ENCODE measurements at places on chromosomes 3 and 15. TPM values are rescaled to one million over a fixed set of nuclear protein-coding genes. Genes with fewer than 3 reads are reported as not detected.
A peak's percentile ranks its signal among the peaks of the same experiment; 100 is the strongest.

DNA sequence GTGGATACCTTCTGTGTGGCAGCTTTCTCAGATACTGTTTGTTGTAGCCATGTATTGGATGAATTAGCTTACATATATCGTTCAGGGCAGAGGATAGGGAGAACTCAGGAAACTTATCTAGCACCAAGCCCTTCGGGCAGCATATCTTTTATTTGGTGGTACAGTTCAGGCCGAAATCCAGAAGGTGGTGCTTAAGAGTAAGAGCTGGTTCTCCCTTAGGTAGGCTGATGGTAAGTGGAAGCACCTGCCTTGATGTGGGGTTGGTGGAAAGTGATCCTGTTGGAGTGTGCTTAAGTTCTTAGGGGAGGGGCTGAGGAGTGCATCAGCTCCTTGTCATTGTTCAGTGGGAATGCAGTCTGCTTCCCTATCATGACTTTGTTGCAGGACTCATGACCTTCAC lies 187.5 kb downstream of the DOCK3 start:
- no peaks in the 10 kb centered on the region for H3K4me1 ChIP-seq
- H3K27ac ChIP-seq, result no peak overlapping the region
- no peaks in the 10 kb centered on the region for H3K36me3 ChIP-seq
- H3K4me3 ChIP-seq, result no peak overlapping the region
- peaks cover 4% of the 10 kb centered on the region for H3K27me3 ChIP-seq
- DNase-seq, result no peak

GRCh38 chr3:8532251-8532871 lies 30.7 kb downstream of the LMCD1 start:
- no peaks in the 10 kb centered on the region for H3K36me3 ChIP-seq
- H3K27me3 ChIP-seq, result peaks cover 2% of the 10 kb centered on the region
- no peak for DNase-seq
- no peaks in the 10 kb centered on the region for H3K4me1 ChIP-seq
- no peak overlapping the region for H3K4me3 ChIP-seq

DNA sequence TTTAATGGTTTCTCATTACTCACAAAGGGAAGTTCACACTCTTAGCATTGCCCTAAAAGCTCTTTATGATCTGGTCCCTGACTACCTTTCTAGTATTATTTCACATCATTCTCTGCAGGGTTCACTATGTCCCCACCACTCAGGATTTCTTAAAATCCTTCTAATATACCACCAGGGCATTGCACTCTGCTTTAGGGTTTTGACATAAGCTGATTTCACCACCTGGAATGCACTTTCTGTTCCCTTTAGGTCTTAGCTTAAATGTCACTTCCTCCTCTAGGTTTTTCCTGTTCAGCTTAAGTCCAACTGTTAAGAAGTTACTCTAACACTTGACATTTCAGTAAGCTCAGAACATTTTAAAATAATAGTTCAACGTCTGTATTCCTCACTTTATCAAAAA lies 81.7 kb downstream of the HCN4 start:
- peaks cover 10% of the 10 kb centered on the region for H3K4me1 ChIP-seq
- no peak for DNase-seq
- peaks cover 4% of the 10 kb centered on the region for H3K36me3 ChIP-seq
- H3K27ac ChIP-seq, result no peak overlapping the region
- no peaks in the 10 kb centered on the region for H3K27me3 ChIP-seq
- H3K4me3 ChIP-seq, result no peak overlapping the region

DNA sequence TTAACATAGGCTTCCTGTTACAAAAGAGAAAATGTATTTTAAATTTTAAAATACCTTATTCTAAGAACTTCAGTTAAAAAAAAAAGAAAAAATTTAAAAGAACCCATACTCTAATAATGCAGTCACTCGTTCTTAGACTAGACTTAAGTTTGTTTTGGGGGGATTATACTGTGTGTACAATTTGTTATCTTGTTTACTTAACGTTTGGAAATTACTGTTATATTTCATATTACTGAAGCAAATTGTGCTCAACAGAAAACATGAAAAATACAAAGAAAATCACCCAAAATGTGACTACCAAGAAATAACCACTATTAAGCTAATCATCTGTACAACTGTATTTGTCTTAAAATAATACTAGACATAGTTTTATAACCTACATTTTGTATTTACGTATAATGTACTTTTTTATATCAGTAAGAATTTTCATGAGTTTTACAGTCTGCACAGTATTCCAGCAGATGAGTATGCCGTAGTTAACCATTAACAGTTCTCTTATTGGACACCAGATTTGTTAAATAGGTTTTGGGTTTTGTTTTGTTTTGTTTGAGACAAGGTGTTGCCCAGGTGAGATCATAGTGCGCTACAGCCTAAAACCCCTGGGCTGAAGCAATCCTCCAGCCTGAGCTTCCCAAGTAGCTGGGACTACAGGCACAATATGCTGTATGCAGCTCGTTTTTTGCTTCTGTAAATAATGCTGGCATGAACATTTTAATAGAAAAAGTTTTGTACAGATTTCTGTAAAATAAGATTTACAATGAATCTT lies 88.8 kb upstream of the CHD2 start:
- H3K36me3 ChIP-seq, result peaks cover 5% of the 10 kb centered on the region
- H3K4me3 ChIP-seq, result peak overlapping the region; percentile 82
- peaks cover 43% of the 10 kb centered on the region for H3K4me1 ChIP-seq
- H3K27ac ChIP-seq, result peak overlapping the region; percentile 99

DNA sequence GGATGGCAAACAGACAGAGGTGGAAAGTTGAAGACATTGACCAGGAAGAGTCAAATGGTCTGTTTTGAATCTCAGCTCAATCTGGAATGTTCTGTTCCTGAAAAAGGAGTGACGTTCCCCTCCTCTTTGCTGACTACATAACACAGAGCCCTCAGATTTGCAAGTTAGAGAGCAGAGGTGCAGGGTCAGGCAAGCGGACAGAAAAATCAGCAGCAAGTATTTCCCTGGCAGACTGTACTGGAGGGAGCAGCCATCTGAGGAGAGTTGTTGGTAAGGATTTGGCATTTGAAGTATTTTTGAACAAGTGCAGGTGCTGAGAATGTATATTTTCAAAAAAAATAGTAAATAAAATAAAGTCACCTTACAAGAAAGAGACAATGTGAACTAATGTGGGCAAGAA lies 17.6 kb downstream of the ZNF80 start:
- H3K4me3 ChIP-seq, result no peak overlapping the region
- H3K36me3 ChIP-seq, result peaks cover 36% of the 10 kb centered on the region
- H3K4me1 ChIP-seq, result peaks cover 56% of the 10 kb centered on the region
- no peaks in the 10 kb centered on the region for H3K27me3 ChIP-seq
- peak overlapping the region; percentile 77 for H3K27ac ChIP-seq

GRCh38 chr15:73601451-73602445 lies 31.4 kb downstream of the NPTN start:
- no peaks in the 10 kb centered on the region for H3K27me3 ChIP-seq
- peaks cover 19% of the 10 kb centered on the region for H3K4me1 ChIP-seq
- H3K36me3 ChIP-seq, result no peaks in the 10 kb centered on the region
- no peak overlapping the region for H3K27ac ChIP-seq
- H3K4me3 ChIP-seq, result no peak overlapping the region

- H3K27ac ChIP-seq, result no peak overlapping the region
- no peaks in the 10 kb centered on the region for H3K36me3 ChIP-seq
- peaks cover 44% of the 10 kb centered on the region for H3K27me3 ChIP-seq
- peaks cover 6% of the 10 kb centered on the region for H3K4me1 ChIP-seq
Measured at GRCh38 chr3:64687086-64687780, 567 bp downstream of the ADAMTS9 start.

DNA sequence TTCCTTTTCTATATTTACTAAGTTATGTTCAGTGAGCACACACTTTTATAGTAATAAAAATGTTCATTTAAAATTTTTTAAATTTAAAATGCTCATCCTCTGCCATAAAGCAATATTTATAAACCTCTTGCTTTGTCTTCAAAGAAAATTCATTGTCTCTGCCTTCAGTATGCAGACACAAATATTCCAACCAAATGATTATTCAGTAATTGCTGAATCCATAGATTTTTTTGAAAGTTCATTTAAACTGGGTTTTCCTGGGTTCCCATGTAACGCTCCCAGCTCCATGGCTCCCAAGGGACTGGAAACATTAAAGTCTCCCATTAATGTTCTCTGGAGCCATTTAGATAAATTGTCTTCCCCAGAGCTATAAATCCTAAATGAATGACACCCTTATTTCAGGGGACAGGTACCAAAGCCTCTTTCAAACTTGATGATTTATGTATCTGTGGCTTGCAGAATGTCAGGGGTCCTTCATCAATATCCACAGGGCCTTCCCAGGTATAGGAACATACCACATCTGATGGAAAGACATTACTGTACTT lies 15.2 kb upstream of the GLCE start:
- no peaks in the 10 kb centered on the region for H3K4me1 ChIP-seq
- H3K27me3 ChIP-seq, result peaks cover 46% of the 10 kb centered on the region
- no peak overlapping the region for H3K27ac ChIP-seq
- DNase-seq, result no peak

SNTN gene
- not detected for total RNA-seq

DNA sequence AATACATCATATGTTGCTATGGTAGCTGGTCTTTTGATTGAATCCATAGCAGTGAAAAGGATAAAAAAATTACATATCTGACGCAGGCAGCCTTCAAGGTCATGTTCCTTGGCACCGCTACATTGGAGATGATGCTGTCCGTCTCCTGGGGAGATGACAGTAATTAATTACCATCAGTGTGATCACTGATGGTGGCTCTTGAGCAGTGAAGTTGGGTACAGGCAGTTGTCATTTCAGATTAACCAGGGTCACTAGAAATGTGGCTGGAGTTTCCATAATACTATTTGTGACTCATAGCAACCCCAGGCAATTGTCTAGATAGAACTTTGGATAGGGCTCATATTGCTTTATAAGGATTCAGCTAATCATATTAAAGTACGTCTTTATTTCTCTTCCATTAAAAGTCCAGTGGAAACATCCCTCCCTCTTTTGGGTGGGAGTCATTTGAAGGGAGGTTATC lies 136.3 kb downstream of the THSD4 start:
- H3K4me3 ChIP-seq, result no peak overlapping the region
- no peak overlapping the region for H3K27ac ChIP-seq
- no peak for DNase-seq
- H3K36me3 ChIP-seq, result no peaks in the 10 kb centered on the region
- H3K4me1 ChIP-seq, result no peaks in the 10 kb centered on the region

GOLIM4 gene
- 6.4 TPM for total RNA-seq

DNA sequence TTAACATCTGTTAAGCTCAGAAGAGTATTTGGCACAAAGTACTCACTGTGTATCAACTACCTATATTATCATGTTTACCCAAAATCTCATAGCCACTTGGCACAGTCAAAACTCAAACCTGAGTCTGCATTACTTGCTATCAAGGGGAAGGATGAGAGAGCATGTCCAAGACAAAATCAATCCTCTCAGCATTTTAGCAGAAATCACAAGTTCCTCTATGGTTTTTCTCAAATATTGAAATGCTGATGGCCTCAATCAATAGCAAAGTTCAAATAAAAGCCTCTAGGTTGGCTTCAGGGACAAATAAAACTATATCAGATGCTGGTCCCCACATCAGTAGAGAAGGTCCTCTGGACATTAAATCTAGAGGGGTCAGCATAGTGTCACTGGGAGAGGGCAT lies 14.3 kb downstream of the TBC1D2B start:
- no peaks in the 10 kb centered on the region for H3K27me3 ChIP-seq
- H3K4me3 ChIP-seq, result no peak overlapping the region
- peaks cover 8% of the 10 kb centered on the region for H3K36me3 ChIP-seq
- no peak for DNase-seq
- H3K27ac ChIP-seq, result peak overlapping the region; percentile 6

DNAH12 gene
- total RNA-seq, result 0.07 TPM

CHRM5 gene
- not detected for total RNA-seq

- H3K4me3 ChIP-seq, result no peak overlapping the region
- no peaks in the 10 kb centered on the region for H3K27me3 ChIP-seq
- peaks cover under 1% of the 10 kb centered on the region for H3K4me1 ChIP-seq
- no peak for DNase-seq
Measured at GRCh38 chr15:89870006-89870405, 23.8 kb downstream of the AP3S2 start.

SLC27A2 gene
- 9.8 TPM for total RNA-seq

GNL3 gene
- 200 TPM for total RNA-seq

- DNase-seq, result peak; percentile 44
- H3K36me3 ChIP-seq, result peaks cover 35% of the 10 kb centered on the region
- no peaks in the 10 kb centered on the region for H3K27me3 ChIP-seq
- peaks cover 42% of the 10 kb centered on the region for H3K4me1 ChIP-seq
Measured at GRCh38 chr15:68818769-68819494, 1.8 kb downstream of the ANP32A start.

DNA sequence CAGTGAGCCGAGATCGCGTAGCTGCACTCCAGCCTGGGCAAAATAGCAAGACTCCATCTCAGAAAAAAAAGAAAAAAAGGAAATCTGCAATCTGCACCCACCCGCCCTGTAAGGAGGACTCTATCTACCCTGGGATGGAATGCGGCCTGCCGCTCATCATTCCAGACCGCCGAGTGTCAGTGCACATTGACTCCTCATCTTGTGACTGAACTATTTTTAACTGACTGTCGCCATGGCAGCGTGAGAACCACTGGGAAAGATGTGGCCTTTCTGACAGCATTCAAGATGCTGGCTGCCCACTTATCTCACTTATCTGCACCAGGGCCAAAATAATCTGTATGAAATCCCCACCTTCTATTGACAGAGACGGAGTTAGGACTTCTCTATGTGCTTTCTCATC lies 38.8 kb upstream of the ANKRD34C start:
- H3K4me1 ChIP-seq, result no peaks in the 10 kb centered on the region
- peaks cover 11% of the 10 kb centered on the region for H3K27me3 ChIP-seq
- no peak overlapping the region for H3K27ac ChIP-seq
- no peaks in the 10 kb centered on the region for H3K36me3 ChIP-seq

GRCh38 chr15:90683371-90683770 lies 33.8 kb upstream of the BLM start:
- H3K4me3 ChIP-seq, result no peak overlapping the region
- H3K4me1 ChIP-seq, result peaks cover 50% of the 10 kb centered on the region
- H3K27me3 ChIP-seq, result no peaks in the 10 kb centered on the region
- DNase-seq, result no peak

DNA sequence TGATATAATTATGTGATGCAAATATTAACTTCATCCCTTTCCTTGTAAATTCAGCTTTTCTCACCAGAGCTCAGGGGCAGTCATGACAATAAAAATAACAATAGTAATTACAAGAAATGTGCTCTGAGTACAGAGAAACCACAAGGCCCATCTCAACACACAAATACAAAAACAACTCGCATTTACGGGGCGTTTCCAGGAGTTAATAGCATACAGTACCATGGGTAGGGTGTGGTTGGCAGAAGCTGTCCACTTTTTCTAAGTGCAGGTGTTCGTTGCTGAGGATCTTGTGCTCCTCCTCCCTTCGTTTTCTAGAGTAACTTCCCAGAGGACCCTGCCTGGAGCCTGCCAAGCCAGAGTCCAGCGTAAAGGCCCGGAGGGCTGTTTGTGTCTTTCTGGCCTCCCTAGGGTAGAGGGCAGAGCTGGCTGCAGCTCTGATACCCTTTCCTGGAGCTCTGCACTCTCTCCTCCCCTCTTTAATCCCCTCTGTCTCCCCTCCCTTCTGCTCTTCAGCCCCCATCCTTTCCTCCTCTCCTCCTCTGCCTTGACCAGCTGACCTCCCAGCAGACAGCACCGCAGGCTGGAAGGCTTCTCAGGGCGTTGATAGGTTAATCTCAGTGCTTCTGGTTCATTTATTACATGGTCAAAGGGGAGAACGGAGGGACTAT lies 11.4 kb downstream of the SEMA3G start:
- no peak overlapping the region for H3K27ac ChIP-seq
- H3K36me3 ChIP-seq, result no peaks in the 10 kb centered on the region
- H3K27me3 ChIP-seq, result no peaks in the 10 kb centered on the region
- H3K4me1 ChIP-seq, result no peaks in the 10 kb centered on the region
- no peak for DNase-seq

Data from activated CD8-positive, alpha-beta T cell treated with anti-CD3 and anti-CD28 coated beads for 36 hours (primary cell).